Renal pelvis (tissue), 12 donors: ENCODE measurements at places on chromosomes 6 and 20.

GRCh38 chr6:135586388-135586787, 88.8 kb upstream of the AHI1 start:
- no peak for DNase-seq

DNA sequence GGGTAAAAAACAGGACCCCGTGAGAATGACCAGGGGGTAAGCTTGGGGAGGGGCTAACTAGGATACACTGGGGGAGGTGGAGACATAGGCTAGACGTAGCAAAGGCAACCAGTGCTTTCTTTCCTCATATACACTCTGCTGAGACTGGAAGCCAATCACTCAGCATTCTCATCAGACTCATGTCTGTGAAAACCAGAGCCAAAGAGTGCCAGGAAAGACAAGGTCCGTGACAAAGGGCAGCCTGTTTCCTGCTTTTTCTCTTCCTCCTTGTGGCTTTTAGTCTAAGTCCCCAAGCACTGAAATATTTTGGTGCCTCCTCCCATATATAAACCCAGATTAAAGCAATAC, 97.9 kb upstream of the NEDD9 start:
- no peak for DNase-seq

DNA sequence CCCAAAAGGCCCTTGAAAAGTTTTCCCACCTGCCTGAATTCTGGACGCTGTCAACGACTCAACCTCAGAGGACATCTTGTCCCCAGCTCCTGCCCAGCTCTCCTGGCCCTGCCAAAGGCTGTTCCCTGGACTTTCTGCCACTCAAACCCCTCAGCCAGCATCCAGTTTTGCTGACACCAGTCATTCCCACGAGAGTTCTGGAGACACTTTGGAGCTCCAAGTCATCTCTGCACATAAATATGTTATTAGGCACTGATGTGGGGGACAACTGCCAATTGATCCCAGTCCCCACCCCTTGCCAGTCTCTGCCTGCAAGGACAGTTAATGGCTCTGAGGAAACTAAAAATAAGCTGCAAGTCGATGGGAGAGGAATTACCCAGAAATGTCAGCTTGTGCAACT, 38.9 kb upstream of the KCNB1 start:
- DNase-seq, result no peak

DNA sequence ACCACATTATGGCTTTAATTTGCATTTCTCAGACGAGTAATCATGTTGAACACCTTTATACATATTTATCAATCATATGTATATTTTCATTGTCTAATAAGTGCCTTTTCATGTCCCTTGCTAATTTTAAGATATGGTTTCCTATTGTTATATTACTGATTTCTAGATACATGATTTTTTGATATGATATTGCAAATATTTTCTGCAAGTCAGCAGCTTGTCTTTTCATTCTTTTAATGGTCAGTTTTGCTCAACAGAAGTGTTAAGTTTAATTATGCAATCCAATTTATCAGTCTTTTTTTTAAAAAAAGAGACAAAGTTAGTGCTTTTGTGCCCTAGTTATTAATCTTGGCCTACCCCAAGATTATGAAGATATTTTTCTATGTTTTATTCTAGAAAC, 1377.8 kb upstream of the CITED2 start:
- no peak for DNase-seq

GRCh38 chr6:132085731-132086130, 134.6 kb upstream of the CCN2 start:
- no peak for DNase-seq

DNA sequence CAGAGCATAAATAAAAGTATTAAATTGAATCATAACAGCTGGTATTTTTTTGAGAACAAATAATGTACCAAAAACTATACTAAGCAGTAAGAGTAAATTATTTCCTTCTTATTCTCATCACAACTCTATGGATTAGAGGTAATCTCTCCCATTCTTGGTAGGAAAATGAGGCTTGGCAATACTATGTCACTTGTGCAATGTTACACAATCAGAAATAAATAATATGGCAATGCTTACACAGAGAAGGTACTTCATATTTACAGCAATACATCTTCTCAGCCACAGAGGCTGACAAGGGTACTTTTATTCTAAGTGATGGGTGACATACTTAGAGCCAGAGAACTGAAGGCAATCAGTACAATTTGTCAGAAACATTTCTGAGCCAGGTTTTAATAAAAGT, 3.9 kb downstream of the DST start:
- DNase-seq, result no peak

DNA sequence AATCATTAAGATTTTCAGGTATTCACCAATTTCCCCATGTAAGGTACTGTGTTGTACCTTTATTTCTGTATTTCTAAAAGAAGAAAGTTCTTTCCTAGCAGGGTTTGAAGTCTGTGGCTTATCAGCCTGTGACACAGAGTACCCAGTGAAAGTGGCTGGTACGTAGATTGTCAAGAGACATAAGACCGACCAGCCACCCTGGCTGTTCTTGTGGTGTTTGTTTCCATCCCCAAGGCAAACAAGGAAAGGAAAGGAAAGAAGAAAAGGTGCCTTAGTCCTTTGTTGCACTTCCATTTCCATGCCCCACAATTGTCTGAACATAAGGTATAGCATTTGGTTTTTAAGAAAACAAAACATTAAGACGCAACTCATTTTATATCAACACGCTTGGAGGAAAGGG, 40.6 kb upstream of the SMIM28 start:
- no peak for DNase-seq
